ENCODE measurements at places on chromosomes 5 and 9. TPM values are rescaled to one million over a fixed set of nuclear protein-coding genes. Genes with fewer than 3 reads are reported as not detected.
A peak's percentile ranks its signal among the peaks of the same experiment; 100 is the strongest.

DNA sequence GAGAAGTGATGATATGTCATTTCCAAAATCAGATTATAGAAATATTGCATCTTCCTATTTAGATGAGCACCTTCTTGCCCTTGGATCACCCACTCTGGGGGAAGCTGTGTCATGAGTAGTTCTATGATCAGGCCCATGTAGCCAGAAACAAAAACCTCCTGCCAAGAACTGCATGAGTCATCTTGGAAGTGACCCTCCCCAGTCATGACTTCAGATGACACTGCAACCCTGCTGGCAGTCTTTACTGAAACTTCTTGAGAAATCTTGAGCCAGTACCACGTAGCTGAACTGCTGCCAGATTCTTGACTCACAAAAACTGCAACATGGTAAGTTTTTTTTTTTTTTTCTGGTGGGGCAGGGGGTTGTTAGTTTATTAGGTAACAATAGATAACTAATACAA, 439.6 kb upstream of the PTGER4 start:
- no peak for DNase-seq

GRCh38 chr5:114174131-114174530, 187.7 kb upstream of the KCNN2 start:
- DNase-seq: no peak

GRCh38 chr9:82031538-82032280, 43.1 kb downstream of the SPATA31D1 start:
- no peak for DNase-seq

- no peak for DNase-seq
These were observed 127.6 kb downstream of the TRPM6 start for GRCh38 chr9:74760031-74760700.

- DNase-seq: peak; percentile 53
These were observed 44.1 kb upstream of the IL17B start for GRCh38 chr5:149423049-149423793.

DNA sequence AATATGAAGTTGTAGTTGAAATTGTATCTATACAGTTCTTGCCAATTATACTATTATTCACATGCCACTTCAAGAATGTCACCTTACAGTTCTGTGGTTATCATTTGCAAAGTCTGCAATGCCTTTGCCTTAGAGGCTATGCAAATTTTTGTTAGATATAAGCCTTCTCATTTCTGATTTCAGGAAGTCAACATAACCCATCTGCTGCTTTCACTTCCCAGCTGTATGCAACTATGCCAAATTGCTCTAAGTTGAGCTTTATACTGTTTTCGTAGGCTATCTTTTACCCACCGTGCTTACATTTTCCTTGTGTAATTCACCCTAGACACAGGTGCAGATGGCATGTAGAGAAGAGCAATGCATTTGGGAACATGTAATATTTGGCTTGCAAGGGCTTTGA, 1083.0 kb downstream of the CDH9 start:
- DNase-seq: no peak

GRCh38 chr9:36113999-36114398, 22.5 kb upstream of the GLIPR2 start:
- DNase-seq: no peak

- DNase-seq: peak; percentile 31
These were observed 94.7 kb upstream of the SARDH start for GRCh38 chr9:133832877-133833276.

The CATSPER3 gene
- 0.32 TPM for total RNA-seq

The SLC45A2 gene
- total RNA-seq: not detected

The SLC36A3 gene
- not detected for total RNA-seq
